ENCODE measurements at places on chromosomes 4 and X.
A peak's percentile ranks its signal among the peaks of the same experiment; 100 is the strongest.

DNA sequence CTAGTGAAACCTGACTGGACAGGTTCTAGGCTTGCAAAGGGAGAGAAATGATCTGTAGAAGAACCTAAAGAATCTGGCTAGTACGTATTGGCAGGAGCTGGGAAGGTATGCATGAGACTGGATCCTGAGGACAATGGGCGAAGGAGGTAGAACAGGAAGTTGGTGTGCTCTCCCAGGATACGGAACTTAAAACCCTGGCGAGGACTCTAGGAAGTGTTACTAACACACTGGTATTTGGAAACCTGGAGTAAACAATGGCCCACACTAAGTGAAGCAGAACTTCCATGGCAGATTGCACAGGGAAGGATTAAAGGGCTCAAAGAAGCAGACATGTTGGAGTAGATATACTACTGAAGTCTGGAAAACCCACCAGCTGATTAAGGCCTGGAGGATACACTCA lies 9.1 kb downstream of the SYN1 start:
- no peak for DNase-seq

GRCh38 chrX:124860736-124861135 lies 458.9 kb upstream of the TEX13C start:
- no peak for DNase-seq

DNA sequence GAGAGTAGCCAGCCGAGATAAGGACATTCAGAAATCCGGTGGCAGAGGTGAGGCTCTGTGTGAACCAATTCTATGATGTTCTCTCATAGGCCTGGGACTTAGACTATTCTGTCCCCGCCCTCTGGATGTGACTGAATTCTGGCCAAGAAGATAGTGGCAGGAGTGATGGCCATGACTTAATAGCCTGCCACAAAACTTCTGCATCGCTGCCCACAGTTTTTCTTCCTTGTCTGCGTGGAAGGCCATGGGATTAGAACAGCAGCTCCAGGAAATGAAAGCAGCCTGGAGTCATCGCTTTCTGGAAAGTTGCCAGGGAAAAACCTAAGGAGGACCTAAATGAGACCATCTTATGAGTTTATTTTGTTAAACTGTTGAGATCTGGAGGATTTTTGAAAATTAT lies 134.7 kb downstream of the F11 start:
- DNase-seq = no peak

- DNase-seq = peak; percentile 95
Measured at GRCh38 chr4:105990933-105991332, 95.7 kb downstream of the NPNT start.

DNA sequence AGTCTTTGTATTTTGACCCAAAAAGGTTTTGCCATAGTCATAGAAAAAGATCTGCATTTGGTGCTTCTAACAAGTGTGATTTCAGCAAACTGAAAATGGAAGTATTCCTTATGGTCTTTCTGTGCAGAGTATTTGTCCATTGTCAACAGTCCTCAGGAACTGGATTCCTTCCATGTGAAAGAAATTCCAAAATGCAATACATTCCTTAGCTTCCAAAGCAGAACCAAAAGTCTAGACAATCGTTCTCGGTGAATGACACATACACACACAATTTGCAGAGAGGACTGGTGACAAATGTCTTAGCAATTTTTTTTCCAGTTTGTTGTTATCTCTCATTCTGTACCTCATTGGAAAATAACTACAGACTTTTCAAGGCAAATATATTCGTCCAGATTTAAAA lies 562.2 kb upstream of the SLIT2 start:
- DNase-seq = peak; percentile 33

DNA sequence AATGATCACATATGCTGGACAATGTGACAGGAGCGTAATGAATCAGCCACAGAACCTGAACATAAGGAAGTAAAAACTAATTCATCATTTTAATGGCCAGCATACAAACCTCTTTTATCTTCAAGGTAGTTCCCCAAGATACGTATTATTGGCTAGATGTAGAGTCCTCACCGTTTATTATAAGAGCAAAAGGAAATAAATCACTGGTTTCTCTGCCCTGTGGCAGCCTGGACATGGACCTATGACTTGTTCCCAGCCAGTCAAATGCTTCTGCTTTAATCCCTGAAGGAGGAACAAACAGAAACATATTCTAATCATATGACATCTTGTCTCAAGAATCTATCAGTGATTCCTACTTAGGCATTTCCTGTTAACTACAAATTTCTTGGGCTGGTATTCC lies 86.8 kb upstream of the FAM241A start:
- peak; percentile 47 for DNase-seq

DNA sequence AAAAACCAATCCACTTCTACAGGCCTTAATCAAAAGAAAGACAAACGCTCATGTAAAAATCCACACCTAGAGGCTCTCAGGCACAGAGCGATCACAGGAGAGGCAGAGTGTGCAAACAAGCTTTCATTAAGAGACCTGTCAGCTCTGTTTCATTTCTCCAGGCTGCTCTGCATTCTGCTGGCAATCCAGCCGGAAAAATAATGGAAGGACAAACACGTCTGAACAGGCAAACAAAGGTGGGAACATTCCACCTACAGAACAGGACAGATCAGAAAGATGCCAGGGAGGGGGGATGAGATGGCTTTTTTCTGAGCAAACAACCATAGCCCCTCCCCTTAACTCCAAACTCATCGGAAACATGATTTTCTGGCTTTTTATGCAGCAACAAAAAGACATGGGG lies 9.7 kb downstream of the SOD3 start:
- DNase-seq = no peak

- DNase-seq = no peak
Measured at GRCh38 chrX:13742397-13743176, 8.0 kb downstream of the OFD1 start.

DNA sequence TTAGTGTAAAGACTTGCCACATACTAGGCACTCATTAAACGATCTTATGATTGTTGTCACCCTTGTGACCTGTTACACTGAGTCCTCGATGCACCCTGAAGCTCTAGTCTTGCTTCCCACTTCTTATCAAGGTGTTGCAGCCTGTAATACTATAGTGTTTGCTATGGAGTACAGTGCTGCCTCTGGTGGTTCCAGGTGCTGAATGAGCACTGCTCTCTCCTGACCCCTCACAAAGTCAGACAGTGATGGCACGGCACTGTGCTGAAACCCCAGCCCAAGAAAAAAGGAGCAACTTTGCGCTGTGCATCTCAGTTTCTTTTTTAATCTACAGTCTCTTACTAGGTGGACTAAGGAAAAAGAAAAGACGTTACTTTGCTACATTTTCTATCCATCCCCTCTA lies 106.3 kb downstream of the GC start:
- DNase-seq = no peak

- no peak for DNase-seq
Measured at GRCh38 chr4:89915937-89916336, 21.3 kb downstream of the MMRN1 start.

DNA sequence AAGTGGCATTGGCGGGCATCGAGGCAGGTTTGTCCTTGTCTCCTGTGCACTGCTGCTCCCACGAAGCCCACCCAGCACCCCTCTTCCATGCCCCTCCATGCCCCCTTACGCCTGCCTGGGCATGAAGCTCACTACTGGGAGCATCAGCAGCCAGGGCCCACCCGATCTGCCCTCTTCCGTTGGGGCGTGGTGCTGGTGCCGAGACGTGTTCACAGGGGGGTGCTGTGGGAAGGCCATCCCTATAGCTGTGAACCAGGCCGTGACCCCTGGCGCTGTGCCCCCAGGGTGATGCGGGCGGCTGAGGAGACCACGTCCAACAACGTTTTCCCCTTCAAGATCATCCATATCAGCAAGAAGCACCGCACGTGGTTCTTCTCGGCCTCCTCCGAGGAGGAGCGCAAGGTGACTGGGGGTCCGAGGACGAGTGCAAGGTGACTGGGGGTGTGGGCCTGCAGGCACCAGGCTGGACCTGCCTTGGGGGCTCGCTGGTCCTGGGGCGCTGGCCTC lies 19.3 kb upstream of the ADD1 start:
- DNase-seq = no peak

- DNase-seq = no peak
Measured at GRCh38 chr4:85940151-85940550, 419.7 kb downstream of the MAPK10 start.

DNA sequence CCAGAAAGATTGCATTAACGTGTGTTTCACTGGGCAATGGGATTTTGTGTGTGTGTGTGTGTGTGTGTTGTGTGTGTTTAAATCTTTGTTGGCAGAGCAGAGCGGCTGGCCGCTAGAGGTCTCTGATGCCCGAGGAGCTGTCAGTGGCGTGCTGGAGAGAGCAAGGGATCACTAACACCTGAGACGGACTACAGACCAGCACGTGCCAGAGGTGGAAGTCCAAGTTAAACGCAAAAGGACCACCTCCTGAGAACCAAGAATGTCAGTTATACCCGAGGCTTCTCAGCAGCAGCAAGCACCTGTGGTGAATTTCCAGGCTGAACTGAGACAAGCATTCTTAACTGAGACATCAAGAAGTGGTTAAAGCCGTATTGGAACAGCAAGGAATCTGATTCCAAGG lies 9.0 kb upstream of the SLC25A14 start:
- peak; percentile 35 for DNase-seq

GRCh38 chr4:92529510-92529909 lies 225.7 kb downstream of the GRID2 start:
- DNase-seq = no peak

GRCh38 chr4:120673696-120674095 lies 248.8 kb downstream of the PRDM5 start:
- no peak for DNase-seq

- no peak for DNase-seq
Measured at GRCh38 chr4:168162604-168163003, 70.3 kb downstream of the ANXA10 start.

DNA sequence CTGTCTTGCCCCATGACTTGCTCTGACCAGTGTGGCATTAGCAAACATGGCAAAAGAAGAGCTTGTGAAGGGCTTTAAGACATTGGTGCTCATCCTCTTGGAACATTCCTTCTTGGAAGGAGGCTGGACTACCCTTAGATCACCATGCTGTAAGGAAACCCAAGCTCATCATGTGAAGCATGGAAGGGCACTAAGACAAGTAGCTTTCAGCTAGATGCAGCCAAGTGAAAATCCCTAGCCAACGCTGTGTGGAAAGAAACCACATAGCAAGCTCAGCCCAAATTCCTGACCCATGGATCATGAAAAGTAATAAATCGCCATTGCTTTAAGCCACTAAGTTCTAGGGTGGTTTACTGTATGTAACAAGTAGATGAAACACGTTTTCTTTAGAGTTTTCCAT lies 12.4 kb upstream of the PACRGL start:
- no peak for DNase-seq

- DNase-seq = no peak
Measured at GRCh38 chr4:38503689-38504395, 160.2 kb upstream of the KLF3 start.

DNA sequence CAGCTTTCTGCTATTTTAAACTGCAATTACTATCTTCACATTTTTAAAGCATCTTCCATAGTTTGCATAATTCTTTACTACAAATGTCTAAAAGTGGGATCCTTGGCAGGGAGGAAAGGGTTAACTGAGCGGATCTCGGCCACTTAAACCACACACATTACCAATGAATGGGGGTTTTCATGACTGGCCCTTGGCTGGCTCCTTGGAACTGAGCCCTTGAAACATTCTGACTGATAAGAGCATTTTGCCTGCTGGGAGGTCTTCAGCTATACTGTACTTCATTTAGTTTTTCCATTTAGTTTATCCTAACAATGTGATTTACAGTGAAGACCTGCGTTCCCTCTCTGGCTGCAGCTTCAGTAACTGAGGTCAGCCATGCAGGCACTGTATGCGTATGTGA lies 31.7 kb upstream of the MFAP3L start:
- no peak for DNase-seq

DNA sequence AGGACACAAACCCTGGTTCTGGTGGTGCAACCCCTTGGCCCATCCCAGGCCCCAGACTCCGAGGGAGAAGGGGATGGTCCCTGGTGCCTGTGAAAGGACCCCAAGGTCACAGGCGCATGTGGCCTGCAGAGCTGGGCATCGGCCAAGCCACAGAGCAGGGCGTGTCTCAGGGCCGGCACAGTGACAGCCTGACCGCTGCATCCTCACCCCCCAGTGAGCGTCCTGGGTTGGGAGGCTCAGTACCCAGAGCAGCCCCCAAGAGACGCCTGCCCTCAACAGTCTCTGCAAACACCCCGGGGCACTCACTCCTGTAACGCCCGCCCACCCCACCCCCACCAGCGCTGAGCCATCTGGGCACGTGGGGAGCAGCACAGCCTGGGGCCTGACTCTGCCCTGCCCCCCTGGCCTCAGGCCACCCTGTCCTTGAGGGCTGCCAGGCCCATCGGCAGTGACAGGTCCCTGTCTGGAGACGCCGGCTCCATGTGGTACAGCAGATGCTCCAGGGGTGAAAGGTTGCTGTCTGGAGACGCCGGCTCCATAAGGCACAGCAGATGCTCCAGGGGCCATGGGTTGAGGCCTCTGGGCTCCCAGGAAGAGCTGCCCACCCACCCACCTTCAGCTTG lies 24.5 kb upstream of the CPLX1 start:
- DNase-seq = no peak

DNA sequence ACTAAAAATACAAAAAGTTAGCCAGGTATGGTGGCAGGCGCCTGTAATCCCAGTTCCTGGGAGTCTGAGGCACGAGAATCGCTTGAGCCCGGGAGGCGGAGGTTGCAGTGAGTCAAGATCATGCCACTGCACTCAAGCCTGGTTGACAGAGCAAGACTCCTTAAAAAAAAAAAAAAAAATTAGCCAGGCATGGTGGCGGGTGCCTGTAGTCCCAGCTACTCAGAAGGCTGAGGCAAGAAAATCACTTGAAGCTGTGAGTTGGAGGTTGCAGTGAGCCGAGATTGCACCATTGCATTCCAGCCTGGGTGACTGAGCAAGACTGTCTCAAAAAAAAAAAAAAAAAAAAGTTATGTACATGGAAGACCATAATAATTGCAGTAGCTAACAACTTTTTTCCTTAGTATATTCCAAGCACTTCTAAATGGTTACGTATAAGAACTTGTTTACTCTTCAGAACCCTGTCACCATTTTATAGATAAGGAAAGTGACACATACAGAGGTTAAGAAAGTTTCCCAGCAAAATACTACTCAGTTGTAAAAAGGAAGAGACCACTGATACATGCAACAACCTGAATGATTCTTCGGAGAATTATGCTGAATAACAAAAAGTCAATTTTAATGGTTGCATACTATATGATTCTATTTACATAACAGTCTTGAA lies 24.5 kb downstream of the RUFY3 start:
- no peak for DNase-seq

- DNase-seq = peak; percentile 69
Measured at GRCh38 chrX:34631479-34632220, 25.4 kb downstream of the TMEM47 start.

DNA sequence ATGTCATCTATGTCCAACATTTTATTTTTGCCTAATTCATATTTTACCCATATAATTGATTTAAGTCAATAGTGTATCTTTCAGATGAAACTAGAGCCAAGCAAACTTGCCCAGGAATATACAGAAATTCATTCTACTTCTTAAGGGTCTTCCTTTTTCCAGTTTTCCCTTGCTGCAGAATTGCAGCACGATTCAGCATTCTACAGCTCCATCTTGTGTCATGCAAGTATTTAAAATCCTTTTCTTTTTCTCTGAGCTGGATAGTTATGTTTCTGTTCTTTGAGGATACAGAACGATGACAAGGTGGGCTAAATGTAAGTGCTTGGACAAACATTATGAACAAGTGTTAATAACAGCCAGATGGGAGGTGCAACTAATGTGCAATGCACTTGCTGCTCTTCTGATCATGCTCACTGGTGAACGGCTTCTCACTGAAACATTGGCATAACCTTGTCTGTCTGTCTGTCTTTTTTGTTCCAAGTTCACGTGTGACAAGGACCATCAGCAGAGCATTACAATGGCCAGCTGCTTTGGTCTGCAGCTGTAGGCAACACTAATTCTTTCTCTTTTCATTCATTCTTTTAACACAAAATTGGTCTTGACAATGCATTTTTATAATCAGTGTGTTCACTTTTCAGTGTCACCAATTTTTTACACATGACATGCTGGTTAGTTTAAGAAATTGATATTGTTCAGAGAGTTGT lies 1821.7 kb downstream of the ARAP2 start:
- no peak for DNase-seq

Measured in endothelial cell of umbilical vein (primary cell).